ENCODE measurements at places on chromosomes 1 and 21.

DNA sequence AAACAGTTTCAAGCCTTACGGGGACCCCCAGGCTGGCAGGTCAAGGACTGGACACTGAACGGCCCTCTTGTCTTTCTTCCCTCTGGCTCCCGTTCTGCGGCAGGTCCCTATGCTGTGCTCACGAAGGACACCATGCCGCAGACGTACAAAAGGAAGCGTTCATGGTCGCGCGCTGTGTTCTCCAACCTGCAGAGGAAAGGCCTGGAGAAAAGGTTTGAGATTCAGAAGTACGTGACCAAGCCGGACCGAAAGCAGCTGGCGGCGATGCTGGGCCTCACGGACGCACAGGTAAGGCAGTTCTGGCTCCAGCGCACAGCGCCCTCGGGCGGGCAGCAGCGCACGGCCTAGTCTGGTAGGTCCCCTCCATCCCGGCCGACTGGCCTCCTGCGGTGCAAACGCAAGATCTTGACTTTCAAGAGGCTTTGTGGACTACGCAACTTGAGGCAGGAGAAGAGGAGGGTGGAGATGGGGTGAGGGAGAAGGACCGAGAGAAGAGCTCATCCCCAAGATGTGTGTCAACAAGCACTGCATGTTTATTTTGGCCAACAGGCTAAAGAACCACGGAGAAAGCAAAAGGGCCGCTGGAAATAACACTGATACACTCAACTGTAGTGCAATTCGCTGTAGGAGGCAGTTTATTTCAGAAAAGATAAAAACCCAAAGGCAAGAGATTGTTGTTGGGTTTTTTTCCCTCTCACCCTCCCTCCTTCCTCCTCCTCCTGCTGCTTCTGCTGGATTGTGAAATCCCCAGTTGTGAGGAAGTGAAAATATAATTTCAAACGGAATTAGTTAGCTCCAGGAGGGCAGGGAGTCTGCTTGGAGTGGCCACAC, 3.0 kb downstream of the HLX start:
- no peak for DNase-seq

GRCh38 chr1:226606311-226607267, 58.0 kb downstream of the STUM start:
- no peak for DNase-seq

- DNase-seq = no peak
These were observed 39.4 kb downstream of the RCSD1 start for GRCh38 chr1:167669209-167670124.

DNA sequence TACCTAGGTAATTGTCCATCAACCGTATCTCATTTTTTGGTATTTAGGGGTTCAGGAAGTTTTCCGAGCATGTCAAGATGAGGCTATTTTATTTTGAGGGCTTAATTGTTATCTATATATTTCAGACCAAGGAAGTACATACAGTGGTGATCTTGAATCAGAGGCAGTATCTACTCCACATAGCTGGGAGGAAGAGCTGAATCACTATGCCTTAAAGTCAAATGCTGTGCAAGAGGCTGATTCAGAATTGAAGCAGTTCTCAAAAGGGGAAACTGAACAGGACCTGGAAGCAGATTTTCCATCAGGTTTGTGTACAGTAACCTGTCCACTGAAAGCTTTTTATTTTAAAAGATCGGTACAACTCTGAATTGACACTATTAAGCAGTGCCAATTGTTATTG, 130.2 kb downstream of the ZMYM4 start:
- no peak for DNase-seq

Data from stimulated activated naive CD8-positive, alpha-beta T cell treated with anti-CD3 and anti-CD28 coated beads, Interleukin-15, Interleukin-2, amounts not matched to agents 100 U/mL and 50 U/mL, for 24 hours (primary cell).